ENCODE measurements at places on chromosomes 11 and 22.

DNA sequence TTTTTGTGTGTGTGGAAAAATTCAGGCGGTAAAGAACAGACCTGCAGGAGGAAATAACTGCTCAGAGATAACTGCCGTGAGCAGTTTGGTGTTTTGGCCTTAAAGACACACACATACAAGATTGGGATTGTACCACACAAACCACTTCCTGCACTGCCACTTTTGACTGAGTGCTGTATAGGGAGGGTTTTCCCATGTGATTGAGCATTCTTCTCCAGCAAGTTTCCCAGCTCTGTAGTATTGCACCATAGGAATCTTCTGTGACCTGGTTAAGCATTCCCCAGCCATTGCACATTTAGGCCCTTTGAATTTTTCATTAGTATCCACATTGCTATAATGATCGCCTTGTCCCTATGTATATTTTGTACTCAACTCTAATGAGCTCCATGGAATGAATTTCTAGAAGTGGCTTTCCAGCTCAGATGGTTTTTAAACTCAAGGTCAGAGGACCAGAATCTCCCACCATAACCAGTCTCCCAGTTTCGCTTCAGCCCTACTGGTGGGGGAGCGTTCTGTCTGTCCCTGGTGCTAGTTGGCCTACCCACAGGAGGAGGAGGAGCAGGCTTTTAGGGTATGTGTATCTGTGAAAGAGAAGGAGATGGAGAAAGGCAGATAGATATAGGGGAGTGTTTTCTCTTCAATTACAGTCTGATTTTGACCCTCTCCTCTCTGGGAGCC, 9.3 kb downstream of the CD82 start:
- DNase-seq = no peak

GRCh38 chr11:133386262-133386661, 146.0 kb downstream of the OPCML start:
- DNase-seq = no peak

DNA sequence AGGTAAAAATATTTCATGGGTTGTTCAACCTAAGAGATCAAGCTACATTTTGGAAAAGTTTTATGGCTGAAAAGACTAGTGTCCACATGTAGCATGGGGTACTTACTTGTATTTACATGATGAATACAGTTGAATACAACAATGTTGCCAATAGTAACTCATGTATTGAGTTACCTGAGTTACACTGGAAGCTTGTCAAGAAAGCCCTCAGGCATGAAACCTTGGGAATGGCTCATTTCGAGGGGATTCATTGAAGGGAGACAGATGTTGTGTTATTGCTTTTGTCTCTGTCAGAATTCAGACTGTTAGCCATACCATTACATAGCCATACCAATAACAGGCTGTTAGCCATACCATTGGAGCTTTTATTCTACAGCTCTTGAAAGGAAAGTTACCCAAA, 9.2 kb downstream of the OR51F2 start:
- DNase-seq = no peak

DNA sequence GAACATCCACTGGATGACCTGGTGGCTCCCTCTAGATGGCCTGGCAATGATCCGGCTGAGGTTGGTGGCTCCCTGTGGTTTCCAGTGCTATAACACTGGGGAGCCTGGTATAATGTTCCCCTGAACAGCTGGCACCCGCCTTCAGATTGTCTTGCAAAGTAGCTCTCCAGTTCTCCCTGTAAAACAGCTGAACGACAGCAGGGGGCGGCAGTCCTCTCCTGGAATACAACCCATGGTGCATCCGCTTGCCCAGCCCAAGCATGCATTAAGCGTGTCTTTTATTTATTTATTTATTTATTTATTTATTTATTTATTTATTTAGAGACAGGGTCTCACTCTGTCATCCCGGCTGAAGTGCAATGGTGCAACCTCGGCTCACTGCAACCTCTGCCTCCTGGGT, 258.9 kb downstream of the BUD13 start:
- peak; percentile 69 for DNase-seq

- no peak for DNase-seq
These were observed 44.0 kb downstream of the GRAMD1B start for GRCh38 chr11:123473941-123474677.

GRCh38 chr11:34072832-34073231, 21.3 kb downstream of the CAPRIN1 start:
- DNase-seq = no peak

DNA sequence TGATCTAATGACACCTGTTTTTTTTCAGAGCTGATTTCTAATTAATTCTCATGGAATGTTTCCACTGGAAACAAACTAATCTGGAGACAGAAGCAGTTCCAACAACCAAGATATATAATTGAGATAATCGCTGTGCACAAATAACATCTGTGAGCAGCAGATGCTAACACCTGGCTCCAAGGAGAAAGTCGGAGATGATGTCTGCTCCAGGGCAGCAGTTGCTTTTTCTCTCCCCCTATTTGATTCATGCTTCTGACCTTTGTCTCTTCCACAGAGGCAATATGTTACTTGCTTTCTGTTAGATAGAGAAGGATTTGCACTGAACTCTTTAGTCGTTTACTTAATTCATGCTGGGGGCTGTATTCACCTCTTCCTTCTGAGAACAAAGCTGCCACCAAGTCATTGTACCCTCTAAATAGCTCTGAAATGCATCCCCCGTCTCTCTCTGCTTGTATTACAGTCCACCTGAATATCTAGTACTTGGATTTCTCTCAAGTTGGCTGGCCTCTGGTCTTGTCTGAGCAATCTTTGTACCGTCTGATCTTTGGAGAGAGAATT, 187.4 kb downstream of the MYO18B start:
- no peak for DNase-seq

DNA sequence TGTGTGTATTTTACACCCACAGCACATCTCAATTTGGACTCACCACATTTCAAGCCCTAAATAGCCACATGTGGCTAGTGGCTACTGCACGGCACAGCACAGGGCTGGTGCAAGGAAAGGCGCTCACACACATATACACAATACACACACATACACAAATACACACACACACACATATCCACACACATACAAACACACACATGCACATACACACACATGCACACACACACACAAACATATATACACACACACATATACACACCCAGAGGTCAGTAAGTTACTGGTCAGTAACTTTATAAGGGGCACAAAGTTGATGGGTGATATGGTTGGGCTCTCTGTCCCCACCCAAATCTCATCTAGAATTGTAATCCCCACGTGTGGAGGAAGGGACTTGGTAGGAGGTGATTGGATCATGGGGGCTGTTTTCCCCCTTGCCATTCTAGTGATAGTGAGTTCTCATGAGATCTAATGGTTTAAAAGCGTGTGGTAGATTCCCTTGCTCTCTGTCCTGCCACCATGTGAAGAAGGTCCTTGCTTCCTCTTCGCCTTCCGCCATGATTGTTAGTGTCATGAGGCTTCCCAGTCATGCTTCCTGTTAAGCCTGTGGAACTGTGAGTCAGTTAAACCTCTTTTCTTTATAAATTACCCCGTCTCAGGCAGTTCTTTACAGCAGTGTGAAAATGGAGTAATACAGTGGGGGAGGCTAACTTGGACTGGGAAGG, 37.6 kb upstream of the DKK3 start:
- no peak for DNase-seq

Measured in ELF-1 (cell line).